Foreskin fibroblast (primary cell): ENCODE measurements at places on chromosomes 3 and 15.

DNA sequence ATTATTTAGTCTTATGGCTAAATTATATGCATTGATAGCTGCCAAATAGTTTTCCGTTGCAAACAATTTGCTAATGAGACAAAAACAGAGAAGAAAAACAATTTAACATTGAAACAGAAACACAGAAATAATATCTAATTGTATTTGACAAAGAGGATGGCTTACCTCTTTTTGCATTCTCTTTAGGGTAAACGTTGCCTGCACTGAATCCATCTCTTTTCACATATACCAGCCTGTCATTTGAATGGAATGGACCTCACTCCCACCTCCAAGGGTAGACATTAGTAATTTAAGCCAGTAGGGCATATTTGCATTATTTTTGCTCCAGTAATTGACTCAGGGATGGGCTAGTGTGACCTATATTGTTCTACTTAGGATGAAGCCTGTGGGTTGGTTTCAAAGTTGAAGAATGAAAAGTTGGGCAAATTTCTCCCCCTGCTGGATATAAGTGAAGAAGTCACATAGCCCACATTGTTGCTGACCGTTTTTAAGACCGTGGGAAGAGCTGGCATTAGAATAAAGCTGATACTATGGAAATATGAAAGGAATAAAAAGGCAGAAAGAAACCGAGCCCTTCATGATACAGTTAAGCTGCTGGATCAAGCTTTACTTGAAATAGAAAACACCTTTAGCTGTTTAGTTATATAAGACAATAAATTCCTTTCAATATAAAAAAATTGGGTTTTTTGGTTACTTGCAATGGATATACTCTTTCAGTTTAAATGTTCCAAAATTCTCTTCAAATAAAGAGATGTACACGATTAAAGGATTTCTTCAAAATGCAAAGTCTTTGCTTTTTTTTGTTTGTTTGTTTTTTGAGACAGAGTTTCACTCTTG lies 26.9 kb downstream of the PIERCE2 start:
- peak; percentile 77 for DNase-seq

DNA sequence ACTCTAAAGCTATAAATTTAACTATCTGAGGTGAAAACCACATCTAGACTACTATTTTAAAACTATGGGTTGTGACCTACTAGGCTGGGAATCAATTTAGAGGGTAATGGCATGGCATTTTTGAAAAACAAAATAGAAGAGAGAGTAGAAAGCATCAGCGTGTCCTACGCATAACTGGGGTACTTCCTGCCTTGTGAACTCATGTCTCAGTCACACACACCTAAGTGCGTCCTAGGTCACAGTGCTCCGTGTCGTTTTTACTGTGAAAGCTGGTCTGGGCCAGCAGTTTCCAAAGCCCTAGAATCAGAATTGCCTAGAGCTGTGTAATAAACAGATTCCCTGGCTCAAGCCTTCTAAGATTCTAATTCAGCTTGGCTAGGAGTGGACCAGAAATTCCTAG lies 32.3 kb downstream of the RFT1 start:
- no peak for DNase-seq

GRCh38 chr3:3753416-3753815 lies 45.8 kb upstream of the LRRN1 start:
- no peak for DNase-seq

DNA sequence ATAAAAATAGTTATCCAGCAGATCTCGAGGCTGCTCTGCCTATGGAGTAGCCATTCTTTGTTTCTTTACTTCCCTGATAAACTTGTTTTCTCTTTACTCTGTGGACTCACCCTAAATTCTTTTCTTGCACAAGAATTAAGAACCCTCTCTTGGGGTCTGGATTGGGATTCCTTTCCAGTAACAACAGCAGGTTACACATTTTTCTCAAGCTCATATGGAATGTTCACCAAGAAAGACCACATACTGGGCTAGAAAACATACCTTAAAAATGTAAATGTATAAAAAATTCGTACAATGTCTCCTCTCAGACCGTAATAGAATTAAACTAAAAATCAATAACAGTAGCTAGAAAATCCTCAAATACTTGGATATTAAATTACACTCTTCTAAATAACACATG lies 299.2 kb downstream of the CNTN3 start:
- no peak for DNase-seq

- DNase-seq, result no peak
These were observed 151.1 kb downstream of the GABRB3 start for GRCh38 chr15:26621816-26622215.

DNA sequence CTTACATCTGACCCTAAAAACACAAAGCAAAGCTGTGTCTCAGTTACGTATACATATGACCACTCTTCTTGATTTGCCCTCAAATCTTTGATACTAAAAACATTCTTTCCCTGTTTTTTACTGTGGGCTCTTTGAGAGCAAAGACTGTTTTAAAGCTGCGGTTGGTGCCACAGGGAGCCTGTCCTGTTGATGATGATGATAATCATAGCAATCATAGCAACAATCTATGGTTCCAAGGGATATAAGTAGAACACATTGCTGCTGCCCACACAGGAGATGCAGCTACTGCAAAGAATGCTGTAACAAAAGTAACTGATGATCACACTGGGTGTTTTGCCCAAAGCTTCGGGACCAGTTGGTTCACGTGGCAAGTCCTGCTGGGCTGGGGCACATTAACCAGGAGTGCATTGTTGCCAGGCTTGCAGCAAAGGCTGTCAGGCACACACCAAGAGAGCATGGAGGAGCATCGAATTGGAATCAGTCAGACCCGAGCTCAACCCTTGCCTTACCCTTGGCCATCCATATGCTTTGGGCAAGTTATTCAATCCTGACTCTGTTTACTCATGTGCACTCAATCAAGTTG lies 131.4 kb upstream of the EIF1B start:
- DNase-seq, result no peak

DNA sequence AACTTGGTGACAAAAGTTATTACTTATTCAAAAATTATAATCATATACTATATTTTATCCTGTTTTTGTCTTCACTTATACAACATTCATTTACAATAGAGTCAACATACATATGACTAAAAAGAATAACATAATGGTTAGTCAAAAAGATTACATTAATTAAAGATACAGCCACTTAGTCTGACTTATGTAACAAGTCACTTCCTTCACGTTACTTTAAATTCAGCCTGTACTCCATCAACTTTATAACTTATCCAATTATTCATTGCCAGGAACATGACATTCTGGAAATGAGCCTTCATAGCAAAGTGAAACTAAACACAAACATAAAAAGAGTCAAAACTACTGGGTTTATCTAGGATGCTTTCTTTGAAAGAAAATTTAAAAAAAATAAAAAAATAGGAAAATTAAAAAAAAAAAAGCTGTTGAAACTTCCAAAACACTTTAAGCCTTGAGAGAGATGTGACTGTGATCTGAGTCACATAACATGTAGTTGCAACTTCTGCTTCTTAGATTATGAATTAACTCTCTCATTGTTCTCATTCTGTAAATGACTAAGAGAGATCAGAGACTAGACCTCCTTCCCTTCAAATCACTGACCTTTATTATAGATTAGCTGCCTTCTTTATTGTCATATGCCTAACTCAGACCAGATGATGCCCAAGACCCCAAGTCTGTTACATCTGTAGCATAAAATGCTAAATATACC lies 107.8 kb downstream of the MYRIP start:
- DNase-seq, result peak; percentile 34

DNA sequence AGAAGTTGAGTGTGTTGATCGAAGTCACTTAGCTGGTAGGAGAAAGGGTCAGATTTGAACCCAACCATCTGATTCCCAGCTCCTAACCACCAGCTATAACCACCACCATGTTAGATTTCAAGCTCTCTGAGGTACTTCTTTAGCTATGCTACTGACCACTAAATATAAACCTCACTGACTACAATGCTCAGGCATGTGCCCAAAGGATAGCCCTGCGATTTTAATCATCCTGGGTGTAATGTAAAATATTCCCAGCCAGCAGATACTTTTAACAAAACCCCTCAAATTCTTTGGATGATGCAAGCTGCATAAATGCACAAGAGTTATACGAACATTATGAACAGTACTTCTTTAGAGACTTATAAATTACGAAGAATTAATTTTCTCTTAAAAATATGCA lies 115.2 kb upstream of the TSC22D2 start:
- peak; percentile 93 for DNase-seq

GRCh38 chr3:177137774-177138705 lies 59.2 kb downstream of the TBL1XR1 start:
- no peak for DNase-seq

DNA sequence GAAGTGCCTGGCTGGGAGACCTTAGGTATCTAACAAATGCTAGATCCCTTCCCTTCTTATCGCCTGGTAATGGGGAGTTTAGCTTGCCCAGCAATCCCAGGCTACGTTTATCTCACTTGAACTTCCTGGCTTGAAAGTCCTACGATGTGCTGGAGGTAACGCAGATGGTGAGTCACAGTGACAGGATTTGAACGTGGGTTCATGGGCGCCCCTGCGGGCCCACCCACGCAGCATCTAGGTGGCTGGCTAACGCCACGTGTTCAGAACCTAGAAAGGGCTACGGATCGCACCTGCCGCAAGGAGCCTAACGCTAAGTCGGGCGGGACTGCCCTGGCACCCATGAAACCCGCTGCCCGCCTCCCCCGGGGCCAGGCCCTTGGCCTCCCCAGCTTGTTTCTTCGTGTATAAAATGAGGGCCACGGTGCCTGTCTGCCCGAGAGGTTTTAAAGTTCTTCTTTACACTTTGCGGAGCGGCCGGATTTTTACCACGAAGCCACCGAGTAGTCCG lies 600 bp upstream of the USP3 start:
- peak; percentile 89 for DNase-seq
